ENCODE measurements at places on chromosomes 11 and 22.

- no peak for DNase-seq
These were observed 6.9 kb downstream of the DPAGT1 start for GRCh38 chr11:119094816-119095065.

GRCh38 chr22:39097098-39098020 is at the start of gene APOBEC3H:
Gene APOBEC3H, plus strand, starts transcription at chr22:39097244. Its CDS starts 3,035 bp downstream, at chr22:39100279.
- peak; percentile 57 for DNase-seq

DNA sequence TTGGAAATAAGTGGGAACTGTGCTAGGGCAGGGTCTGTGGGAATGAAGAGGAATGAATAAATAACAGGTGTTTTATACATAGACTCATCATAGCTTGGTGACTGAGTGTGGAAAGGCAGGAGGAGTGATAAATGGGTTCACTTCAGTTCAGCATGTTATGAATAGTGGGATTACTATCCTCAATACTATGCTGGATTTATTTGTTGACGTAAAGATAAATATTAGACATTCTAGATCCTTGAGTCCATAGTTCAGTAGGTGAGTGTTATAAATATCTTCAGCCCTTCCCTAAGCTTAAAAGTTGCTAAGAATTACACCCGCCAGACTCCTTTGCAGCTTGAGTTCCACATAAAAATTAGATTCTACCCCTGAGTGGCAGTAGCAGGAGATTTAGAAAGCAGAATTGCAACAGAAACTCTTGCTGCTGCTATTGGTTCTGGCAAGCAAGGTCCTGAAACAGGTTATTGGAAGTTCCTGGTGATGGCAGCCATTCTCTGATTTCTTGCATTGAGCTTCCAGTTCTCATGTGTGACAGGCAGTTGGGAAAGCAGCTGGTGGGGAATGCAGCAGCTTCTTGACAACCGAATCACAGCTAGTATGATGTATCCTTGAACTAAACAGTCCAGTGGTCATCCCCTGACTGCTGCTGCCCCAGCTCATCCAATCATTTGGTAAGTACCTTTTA is 1558.9 kb downstream of the FAM181B start:
- DNase-seq = no peak

DNA sequence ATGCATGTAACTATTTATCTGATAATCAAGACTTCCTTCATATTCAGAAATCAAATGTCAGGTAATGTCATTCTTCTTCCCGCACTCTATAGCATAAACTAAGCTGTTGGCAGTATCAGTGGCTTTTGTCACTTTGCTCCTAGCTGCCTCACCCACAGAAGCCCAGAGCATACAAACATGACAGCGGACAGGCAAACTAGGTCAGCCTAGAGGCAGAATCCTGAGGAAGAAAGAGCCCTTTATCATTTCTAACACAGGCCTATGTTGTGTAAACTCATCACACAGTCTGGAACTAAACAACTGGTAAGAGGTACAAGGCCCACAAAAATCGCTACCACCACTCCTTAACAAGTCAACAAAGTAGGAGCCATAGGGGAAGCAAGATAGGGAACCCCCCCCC is 21.0 kb downstream of the GUCY1A2 start:
- DNase-seq = no peak

GRCh38 chr22:40855979-40856512 is 393 bp downstream of the ST13 start:
- DNase-seq = peak; percentile 10

DNA sequence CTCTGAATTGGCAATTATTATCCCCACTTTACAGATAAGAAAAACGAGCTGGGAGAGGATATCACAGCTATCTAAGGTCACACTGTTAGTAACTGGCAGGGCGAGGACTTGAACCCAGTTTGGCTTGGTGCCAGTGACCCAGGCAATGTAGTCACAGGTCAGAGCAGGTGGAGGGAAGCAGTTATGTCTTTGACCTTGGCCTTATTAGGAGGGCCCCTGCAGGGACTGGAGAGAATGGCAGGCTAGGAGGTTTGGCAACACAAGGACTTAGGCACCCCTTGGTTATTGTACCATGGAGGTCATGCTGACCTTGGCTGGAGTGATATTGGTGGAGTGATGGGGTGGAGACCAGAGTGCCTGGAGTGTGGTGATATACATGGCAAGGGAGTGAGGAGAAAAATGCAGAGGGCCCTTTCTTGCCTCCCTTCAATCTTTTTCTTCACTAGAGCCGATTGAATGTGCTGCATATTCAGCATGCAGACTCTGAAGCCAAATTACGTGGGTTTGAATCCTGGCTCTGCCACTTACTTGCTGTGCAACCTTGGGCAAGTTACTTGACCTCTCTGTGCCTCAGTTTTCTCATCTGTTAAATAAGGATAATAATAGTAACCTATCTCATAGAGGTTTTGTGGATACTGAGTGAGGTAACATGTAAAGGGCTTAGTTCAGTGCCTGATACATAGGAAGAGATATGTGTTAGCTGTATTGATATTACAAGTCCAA is 92.7 kb upstream of the TBCEL start:
- no peak for DNase-seq

GRCh38 chr22:49398115-49398514 is 429.6 kb downstream of the BRD1 start:
- no peak for DNase-seq

DNA sequence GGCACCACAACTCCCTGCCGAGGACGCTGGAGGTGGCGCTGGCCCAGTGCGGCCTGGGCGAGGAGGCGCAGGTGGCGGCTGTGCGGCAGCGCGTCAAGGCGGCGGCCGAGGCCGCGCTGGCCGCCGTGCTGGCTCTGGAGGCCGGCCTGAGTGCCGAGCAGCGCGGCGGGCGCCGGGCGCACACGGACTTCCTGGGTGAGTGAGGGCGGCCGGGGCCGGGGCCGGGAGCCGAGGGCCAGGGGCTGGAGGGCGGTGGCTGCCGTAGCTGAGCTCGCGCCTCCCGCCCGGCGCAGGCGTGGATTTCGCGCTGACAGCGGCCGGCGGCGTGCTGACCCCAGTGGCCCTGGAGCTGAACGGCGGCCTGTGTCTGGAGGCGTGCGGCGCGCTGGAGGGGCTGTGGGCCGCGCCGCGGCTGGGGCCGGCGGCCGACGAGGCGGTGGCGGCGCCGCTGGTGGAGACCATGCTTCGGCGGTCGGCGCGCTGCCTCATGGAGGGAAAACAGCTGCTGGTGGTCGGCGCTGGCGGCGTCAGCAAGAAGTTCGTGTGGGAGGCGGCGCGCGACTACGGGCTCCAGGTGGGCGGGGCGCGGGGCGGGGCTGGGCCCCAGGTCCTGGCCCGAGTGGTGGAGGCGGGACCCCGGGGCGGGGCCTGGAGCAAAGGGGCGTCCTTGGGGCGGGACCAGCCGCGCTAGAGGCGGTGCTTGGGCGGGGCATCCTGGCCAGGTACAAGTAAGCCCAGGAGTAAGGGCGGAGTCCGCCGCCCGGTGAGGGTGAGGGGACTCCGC is 5.4 kb downstream of the CARNS1 start:
- peak; percentile 99 for DNase-seq

Data from HTR-8/SVneo (cell line).